NCI-H1930 (cell line): ENCODE measurements at places on chromosomes 3 and 15.

DNA sequence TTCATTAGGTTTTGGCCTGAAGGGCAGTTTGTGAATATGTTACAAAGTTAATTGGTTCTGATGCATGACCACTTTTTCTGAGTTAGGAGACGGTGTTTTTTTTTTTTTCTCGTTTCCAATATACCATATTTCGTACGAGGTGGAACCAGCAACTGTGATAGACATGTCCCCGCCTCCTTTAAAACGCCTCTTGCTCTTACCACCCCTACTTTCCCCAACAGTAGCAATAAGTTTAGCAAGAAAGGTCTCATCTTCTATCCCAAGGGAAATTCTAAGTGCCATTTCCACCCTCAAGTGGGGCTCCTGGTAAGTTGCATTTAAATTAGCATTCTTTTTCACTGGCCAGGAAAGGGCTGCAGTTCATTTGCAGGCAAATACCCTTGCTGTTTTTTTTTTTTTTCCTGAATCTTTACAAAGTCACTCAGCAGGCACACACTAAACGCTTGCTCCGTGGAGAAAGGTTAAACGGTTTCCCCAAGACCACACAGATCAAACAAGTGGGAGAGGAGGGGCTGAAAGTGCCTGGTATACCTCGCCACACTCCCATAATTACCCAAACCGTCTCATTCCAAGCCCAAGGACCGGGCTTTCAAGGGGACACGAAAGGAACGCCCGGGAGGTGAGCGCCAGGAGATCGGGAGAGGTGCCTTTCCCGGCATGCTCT lies 39.5 kb upstream of the MGA start:
- no peak for DNase-seq

DNA sequence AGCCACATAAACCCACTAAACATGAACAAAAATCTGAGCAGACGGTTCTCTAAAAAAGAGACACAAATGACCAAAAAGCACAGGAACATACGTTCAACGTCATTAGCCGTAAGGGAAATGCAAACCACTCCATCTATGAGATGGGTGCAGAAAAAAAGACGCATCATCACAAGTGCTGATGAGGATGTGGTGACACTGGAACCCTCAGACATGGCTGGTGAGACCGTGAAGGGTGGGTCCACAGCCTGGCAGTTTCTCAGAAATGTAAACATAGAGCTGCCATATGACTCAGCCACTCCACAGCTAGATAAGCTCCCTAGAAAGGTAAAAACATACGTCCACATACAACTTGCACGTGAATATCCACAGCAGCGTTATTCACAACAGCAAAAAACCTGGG lies 23.3 kb downstream of the PCSK6 start:
- DNase-seq: no peak

GRCh38 chr15:84834229-84834955 lies 17.2 kb downstream of the ALPK3 start:
- DNase-seq: no peak

DNA sequence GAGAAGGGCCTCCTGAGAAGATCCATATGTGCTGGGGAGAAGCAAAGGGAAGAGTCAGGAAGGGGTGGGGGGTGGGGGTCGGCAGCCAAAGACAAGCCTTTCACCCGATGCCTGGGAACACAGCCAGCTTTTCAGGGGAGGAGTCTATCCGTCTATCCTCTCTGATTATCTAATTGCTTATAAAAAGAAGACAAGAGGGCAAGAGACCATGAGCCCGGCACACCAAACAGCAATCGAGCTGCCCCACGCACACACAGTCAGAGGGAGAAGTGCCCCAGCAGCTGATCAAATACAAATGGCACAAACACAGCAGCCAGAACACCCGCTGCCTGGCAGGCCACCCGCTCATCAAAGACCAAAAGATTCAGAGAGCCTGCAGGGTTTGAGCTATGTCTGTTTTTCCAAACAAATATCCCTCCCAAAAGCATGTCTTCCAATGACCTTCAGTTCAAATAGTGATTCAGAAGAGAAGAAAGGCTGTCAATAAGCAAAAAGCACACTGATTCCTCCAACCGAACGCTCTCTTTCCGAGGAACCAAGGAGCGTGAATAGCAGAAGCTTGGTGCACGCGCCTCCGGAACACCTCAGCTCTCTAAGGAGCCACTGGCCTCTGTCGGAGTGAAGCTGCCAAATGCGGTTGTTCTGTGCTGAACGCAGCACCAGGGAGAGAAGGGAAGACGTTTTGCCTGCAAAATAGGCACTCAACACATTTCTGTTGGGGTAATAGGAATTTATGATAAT lies 419.2 kb downstream of the OCA2 start:
- DNase-seq: no peak

DNA sequence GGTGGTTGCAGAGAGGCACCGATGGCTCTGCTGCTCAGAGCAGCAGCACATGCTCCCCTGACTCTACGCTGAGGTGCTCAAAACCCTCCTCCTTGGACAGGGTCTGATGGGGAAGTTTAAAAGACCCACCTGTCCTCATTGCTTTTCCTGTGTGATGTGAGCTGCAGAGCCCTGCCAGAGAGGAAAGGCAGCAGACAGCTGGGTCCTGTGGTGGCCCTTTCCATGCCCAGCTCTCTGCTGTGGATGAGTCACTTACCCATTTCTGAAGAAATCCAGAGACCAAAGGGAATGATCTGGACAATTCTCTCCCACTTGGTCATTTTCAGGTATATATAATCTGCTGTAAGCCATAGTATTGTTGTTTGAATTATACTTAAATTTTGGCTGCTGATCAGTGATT lies 121.7 kb downstream of the CHDH start:
- no peak for DNase-seq

DNA sequence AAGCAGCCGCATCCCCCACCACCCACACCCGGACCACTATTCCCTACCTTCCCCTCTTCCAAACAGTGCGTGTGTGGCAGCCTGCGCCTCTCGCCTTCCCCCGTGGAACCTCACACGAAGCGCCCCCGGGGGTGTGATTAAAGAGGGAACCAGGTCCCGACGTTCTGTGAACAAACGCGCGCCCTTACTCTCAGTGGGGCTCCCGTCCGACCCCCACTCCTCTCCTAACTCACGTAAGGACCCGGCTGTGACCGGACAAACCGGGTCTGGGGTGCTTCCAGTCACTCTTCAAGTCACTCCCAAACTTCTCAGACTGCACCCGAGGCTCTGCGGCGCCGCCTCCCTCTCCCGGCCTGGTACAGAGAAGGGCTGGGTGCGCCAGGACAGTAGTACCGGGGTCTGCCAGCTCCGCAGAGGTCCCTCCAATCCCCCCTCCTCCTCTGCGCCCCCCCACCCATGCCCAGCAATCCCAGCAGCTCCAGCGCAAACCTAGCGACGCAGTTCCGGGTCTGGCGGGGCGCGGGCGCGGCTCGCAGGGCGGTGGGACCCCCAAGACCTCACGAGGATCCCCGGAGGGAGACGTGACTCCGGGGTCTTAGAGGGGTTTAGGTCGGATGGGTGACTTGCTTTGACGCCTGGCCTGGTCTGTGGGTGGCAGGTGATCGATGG lies 574 bp downstream of the DUOXA1 start:
- DNase-seq: no peak
